ENCODE measurements at places on chromosomes 5 and 9.

GRCh38 chr5:173864126-173865050 lies 23.8 kb upstream of the CPEB4 start:
- DNase-seq = no peak

DNA sequence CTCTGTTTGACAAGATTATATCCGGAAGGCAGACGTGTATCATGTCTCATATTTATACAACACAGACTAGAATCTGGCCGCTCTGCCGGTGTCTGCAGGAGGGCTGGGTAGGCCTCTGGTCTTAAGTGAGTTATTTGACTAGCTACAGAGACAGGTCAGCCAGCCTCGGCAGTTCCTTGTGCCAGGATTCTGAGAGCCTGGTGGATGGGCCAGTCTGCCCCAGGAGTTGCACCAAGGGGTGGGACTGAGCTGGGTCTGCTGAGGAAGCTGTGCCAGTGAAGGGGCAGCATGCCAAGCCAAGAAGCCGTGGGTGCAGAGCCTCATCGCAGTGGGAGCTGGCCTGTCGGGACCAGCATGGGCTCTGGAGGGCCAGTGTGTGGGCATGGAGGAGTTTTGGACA lies 7.1 kb downstream of the SNX18 start:
- DNase-seq = no peak

DNA sequence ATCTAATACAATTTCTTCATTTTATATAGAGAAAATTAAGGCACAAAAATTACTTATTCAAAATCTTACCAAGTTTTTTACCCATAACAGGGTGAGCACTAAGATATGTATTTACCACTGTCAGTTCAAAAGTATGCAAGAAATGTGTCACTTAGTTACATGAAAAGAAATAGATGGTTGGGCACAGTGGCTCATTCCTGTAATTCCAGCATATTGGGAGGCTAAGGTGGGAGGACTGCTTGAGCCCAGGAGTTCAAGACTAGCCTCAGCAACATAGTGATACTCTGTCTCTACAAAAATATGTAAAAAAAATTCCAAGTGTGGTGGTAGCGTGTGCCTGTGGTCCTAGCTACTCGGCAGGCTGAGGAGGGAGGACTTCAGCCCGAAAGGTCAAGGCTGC lies 19.4 kb downstream of the YIPF5 start:
- DNase-seq = no peak

DNA sequence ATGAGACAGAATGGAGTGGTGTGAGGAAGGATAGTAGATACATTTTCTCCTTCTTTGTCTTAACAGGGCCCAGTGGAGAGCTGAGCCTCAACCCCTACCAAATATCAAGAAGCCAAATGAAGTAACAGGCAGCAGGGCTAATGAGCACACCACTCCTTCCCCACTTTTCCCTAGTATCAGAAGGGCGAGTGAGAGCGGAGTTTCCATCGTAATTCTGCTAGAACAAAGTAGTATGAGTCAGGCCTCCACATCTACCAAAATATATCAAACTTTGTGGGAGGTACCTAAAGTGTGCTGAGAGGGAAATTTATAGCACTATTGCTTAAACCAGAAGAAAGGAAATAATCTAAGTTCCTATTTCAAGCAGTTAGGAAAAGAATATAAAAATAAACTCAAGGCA lies 769.0 kb upstream of the RGMB start:
- no peak for DNase-seq

DNA sequence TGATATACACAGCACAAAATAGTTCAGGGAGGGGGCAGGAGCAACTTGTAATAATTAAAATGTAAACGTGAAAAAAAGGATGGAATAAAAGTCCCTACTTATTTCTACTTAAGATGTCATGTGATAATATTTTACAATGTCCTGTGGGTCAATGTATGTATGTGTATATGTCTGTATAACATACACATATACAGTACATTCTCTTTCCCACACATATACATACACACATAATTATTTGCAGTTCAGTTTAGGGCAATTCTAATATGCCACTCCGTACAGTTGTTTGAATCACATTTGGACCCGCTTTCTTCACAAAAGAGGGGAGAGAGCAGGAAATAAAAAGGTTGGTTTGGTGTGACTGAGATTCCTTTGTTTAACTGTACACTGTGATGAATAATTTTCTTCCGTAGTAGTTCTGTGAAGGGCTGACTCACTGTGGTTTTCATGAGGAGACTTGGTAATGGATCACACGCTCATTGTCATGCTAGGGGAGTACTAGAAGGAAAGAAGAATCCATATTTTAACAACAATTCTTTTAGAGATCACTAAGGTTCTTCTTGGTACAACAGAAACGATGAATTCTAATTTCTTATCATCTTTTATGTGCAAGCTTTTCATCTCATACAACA lies 26.2 kb upstream of the ACOT12 start:
- no peak for DNase-seq

DNA sequence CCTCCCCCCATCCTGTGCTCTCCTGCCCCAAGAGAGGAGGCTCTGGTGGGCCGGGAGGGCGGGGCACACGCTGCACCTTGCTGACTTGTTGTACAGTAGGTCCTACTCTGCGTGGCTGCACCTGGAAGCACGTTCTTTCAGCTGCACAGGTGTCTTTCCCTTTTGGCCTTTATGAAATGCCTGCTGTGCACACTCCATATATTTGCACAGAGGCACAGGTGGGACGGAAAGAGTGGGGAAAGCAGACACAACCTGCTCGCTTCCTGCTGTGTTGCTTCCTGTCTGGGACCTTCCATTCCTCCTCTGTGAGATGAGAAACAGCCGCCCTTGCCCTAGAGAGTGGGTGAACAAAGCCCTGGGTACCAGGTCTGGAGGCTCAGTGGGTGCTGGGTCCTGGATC lies 4.8 kb downstream of the USP20 start:
- DNase-seq = no peak

GRCh38 chr9:19624519-19624918 lies 164.3 kb downstream of the SLC24A2 start:
- no peak for DNase-seq

- DNase-seq = no peak
Measured at GRCh38 chr5:174777111-174777510, 52.7 kb downstream of the MSX2 start.

DNA sequence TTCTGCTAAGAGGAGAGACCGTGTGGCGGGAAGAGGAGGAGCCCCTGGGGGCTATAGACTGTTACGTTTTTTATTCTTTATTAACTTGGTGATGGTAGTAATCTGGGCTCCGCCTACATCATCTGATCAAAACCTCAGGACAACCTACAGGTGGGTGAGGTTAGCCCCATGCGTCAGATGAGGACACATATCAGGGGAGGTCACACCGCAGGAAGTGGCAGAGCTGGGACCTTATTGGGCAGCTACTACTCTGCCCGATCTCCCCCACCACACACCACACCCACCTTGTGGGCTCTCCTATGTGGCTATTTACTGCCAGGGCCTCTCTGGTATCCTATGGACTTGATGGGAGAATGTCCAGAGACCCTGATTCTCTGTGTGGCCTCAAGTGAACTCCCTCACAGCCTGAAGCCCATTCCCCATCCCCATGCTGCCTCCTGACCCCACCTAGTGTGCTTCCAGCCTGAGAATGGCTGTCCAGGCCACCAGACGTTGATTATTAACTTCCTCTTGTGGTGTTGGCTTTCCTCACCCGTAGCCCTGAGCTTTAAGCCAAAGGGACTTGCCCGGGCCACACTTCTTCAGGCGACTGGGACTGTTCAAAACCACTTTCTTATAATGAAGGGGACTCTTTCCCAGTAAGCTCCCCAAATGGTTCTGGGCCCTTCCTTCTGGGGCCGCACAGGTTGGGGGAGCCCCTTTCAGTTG lies 8.2 kb downstream of the UNC5A start:
- DNase-seq = no peak

- no peak for DNase-seq
Measured at GRCh38 chr9:36450110-36450732, 50.2 kb upstream of the RNF38 start.

DNA sequence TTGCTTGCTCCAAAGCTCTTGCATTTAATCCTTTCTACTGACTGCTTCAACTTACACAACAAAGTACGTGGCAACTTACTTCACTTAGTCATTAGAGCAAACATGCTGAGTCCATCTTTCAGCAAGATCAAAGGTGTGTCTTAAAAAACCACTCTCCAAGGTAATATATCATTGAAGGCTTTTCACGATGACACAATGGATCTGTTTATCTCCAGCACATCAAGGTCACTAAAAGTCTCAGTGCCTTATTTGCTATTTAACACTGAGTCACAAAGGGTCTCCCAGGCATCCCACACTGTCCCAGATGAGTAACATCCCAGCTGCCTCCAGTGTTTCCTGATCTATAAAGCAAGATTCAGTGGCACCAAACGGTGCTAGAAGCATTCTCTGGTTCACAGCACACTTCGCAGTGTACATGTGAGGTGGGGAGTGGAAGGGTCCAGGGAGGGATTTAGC lies 3.7 kb upstream of the CLK4 start:
- no peak for DNase-seq

GRCh38 chr9:1048231-1048619 lies 1.9 kb upstream of the DMRT2 start:
- DNase-seq = no peak

GRCh38 chr5:141691286-141691866 lies 9.3 kb upstream of the ARAP3 start:
- no peak for DNase-seq

DNA sequence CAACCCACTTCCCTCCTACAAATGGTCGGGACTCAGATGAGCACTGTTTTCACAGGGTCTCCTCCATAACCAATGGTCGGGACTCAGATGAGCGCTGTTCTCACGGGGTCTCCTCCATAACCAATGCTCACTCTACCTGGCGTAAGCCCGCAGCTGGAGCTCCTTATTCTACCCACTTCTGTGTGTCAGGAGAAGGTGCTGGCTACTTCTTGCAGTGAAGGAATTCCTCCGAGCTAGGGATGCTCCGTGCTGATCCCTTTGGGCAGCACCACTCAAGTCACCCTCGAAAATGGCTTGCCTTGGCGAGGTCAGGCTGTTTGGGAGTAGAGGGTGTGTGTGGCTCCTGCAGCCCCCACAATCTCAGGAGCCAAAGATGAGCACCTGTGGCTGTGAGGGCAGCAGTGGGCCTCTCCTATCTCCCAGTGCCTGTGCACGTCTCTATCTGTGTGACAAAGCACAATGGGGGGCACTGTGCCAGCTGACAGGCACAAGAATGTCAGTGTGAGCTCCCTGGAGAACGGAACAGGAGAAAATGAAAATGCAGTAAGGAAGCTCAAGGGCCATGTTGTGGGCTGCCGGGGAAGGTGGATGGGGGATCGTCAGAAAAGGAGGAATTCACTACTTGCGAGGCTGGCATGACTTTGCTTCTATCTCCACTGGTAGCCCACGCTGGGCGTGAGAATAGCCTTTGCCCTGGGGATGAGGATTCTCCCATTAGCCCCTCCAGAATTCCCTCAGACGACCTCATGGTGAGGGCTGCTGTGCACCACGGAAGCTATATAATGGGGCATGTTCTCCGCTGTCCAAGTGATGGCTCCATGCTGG lies 3.9 kb upstream of the BTNL9 start:
- DNase-seq = no peak

DNA sequence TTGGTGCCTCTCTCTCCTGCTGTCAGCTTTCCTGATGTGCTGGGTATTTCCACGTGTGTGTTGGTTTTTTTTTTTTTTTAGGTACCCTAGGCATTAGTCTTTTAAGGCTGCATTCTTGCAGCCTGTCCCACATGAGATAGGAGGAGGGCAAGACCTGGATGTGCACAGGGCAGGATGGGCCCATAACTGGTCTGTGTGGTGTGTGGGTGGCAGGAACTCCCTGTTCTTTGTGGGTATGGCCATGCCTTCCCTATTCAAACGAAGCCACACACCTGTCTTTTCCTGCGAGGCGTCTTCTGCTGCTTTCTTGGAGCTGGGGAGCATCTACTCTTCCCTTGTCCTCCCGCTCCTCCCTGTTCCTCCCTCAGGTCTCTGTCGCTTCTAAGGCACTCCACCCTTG lies 6.8 kb downstream of the SYK start:
- DNase-seq = no peak

DNA sequence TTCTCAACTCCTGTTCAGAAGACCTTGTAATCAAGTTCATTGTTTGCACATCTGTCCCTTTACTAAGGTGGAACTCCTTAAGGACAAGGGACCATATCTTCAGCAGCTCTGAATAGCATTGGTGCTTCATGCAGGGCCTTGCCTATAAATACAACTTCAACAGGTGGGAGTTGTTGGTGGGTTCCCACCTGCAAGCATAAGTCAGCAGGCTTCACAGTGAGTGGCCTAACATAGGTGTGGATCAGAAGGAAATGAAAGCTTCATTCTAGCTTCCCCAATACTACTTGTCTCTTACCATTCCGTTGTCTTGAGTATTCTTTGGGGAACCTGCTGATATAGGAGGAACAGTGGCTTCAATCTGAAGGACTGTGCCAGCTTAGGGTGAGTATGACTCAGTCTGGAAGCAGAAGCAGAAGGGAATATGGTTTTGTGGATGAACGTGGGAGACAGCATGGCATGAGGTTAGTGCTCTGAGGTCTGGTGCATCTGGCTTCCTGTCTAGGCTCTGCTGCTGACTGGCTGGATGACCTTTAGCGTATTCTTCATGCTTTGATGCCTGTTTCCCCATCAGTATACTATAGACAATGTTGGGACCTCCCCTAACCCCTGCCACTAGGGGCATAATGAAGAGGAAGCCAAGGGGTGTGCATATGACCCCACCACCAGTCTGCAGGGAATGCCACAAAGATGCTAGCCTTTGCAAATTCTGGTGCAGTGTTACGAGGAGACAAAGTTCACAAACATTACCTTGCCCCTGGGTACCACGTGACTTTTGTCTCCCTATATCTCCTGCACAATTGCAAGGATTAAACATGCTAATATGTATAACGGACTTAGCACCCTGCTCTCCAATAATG lies 192.3 kb downstream of the PALM2AKAP2 start:
- DNase-seq = no peak

GRCh38 chr5:178785999-178786398 lies 55.5 kb upstream of the ZNF354A start:
- DNase-seq = no peak

DNA sequence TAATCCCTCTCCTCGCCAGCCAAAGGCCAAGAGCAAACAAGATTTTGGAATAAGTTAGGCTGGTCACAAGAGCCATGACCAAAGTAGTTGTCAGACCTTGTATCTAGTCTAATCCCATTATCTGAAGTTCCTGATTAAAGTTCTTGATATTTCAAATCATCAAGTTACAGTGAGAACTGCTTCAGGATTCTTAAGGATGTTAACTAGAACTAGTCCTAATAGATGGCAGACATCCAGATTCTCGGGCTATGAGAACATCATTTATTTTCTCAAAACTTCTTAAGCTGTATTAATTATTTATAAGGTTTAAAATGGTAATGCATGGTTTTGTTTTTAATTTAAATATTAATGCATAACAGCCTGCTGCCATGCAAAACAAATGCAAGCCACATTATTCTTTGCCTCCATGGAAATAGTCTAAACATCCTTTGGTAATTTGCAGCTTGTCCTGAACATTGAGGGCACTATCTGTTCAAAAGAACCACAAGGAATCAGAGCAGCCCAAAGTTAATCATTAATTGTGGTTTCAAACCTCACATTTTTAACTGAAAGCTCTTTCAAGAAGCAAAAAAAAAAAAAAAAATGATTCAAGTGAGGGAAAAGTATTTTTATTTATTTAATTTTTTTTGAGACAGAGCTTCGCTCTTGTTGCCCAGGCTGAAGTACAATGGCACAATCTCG lies 95.1 kb downstream of the TTC39B start:
- peak; percentile 27 for DNase-seq

Measured in NCI-H524 treated with DMSO at 0.1 percent for 48 hours (cell line).